Thymus (tissue), 14 donors: ENCODE measurements at places on chromosomes 16 and 17.
A peak's percentile ranks its signal among the peaks of the same experiment; 100 is the strongest.

DNA sequence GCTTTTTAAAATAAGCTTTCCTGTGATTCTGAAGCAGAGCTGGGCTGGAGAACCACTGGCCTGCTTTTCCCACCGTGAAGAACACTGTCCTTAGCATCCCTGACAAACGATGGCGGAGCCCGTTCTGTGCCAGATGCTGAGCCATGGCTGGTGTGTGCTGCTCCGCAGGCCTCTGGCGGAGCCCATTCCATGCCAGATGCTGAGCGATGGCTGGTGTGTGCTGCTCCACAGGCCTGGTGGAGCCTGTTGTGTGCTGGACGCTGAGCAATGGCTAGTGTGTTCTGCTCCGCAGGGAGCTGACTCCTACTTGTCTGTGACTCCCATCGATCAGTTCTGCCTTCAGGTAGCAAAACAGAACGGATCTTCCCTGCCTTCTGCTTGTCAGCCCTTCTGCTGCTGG is 4.3 kb downstream of the ENDOV start:
- no peak for DNase-seq

DNA sequence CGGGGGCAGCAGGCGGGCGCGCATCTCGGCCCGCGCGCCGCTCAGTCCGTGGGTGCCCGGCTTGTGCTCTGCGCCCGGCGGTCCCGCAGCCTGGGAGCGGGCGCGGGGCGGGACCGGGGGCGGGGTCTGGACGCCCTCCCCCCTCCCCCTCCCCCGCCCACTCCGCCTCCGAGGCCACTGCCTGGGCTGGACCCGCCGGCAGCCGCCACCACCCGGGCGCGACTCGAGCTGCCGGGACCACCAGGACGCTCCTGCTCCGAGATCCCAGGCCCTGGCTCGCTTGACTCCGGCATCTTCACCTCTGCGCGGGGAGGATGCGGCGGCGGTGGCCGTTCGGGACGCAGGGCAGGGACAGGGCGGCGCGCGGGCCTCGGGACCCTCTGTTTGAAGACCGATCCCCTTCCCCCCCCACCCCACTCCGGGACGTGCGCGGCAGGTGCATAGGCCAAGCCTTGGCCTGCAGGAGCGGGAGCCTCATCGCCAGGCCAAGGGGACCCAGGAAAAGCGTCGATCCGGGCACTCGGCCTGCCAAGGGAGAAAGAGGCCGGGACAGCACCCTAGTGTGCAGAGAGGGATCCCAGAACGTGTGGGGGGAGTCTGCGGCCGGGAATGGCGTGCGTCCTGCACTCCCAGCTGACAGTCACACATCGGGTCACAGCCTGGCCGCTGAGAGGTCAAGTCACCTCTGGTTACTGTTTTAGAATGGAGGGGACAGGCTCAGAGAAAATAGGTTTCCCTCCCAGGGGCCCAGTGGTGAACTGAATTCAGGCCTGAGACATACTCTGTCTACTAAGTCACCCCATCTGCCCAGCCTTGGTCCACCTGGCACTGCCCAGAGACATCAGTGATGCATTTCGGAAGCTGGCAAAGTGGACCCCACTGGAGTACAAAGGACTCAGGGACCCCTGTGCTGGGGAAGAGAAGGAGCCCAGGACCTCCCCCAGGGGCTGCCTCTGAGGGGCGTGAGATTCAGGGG is at the start of gene HS3ST6:
HS3ST6 (minus strand) TSS at position 65 of the 976 bp plus-strand sequence. CDS start 92 bp downstream, outside the sequence.
- no peak for DNase-seq

DNA sequence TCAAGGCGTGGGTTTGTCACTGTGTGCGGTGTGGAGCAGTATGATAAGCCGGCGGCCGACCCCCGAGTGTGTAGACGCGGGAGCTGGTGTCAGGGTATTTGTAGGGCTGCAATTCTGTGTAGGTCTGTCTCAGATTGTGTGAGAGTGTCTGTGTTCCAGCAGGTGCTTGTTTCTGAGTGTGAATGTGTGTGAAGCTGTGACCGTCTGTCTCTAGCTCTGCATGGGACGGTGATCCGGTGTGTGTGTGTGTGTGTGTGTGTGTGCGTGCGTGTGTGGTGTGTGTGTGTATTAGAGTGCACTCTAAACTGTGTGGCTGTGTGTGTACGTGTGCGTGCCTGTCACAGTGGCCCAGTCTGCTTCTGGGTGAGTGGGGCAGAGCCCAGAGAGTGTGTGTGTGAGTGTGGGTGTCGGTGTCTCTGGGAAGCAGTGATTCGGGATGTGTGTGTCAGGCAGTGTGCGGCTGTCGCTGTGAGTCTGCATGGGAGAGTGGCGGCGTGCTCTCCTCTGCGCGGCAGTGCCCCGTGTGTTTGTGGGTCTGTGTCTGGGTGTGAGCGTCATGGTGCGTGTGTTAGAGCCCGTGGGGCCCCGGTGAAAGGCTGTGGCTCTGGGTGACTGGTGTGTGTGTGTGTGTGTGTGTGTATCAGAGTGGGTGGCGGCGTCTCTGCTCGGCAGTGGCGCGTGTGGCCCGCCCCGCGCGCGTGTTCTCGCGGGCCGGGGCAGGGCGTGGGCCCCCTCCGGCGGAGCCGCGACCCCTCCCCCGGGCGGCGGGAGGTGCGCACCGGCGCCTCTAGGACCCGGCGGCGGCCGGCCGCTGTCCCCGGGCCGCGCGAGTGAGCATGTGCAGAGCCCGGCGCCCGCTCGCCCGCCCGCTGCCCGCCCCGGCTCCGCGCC is at the start of gene WSCD1:
WSCD1 (plus strand) TSS at position 841 of the 891 bp plus-strand sequence. CDS start 10,280 bp downstream, outside the sequence.
- DNase-seq = no peak

GRCh38 chr16:1884155-1884760 is 12.3 kb upstream of the MEIOB start:
- DNase-seq = no peak

- no peak for DNase-seq
Observed at GRCh38 chr16:26134588-26134987, 442.8 kb downstream of the HS3ST4 start.

- DNase-seq = peak; percentile 8
Observed at GRCh38 chr17:15213381-15214087, 51.6 kb downstream of the PMP22 start.

DNA sequence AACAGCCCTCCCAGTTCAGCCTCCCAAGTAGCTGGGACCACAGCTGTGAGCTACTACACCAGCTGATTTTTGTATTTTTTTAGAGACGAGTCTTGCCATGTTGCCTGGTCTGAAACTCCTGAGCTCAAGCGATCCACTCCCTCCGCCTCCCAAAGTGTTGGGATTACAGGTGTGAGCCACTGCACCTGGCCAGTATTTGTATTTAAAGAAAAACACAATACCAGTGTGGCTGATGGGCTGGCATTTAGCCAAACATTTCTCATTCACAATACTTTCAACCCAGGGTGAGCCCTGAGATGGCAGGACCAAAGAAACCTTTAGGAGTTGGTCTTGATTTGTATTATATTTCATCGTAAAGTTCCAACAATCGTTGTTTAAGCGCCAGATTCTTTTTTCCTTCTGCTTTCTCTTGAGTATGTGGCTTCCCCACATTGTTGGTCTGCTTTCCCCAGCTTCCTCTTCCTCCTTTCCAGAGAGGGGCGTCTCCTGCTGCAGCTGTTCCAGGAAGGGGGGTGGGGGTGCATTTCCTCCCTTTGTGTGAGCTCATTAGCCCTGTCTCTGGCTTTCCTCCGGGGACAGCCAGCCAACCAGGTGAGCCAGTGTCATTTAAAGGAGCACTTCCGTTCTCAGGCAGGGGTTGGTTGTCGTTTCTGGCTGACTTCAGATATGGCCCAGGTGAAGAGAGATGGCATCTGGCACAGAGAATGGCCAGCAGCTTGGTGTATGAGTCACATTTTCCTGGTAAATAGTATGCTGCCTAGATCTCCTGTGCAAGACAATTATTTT is 79.9 kb downstream of the GPRC5B start:
- no peak for DNase-seq

DNA sequence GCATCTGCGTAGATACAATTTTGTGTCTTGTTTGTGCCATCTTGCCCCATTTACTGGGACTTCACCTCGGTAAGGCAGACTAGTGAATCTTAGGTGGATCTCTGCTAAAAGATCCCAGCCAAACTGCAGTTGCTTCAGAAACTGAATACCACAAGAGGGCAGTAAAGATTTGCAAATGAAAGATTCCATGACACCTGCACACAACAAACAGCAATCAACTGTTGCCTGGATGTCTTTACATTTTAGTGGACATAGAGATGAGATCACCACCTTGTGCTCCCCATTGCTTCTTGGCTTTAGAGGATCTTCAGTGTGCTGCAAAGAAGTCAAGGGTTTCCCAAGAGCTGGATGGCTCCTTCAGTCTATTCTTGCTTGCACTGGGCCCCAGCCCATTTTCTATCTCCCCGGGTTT is 119.2 kb upstream of the CACNG5 start:
- peak; percentile 72 for DNase-seq
